ENCODE measurements at places on chromosomes 2 and 18.

- no peak for DNase-seq
Observed at GRCh38 chr2:135815269-135815668, 21.7 kb downstream of the LCT start.

GRCh38 chr18:23765931-23766330 is 76.7 kb downstream of the LAMA3 start:
- DNase-seq = no peak

DNA sequence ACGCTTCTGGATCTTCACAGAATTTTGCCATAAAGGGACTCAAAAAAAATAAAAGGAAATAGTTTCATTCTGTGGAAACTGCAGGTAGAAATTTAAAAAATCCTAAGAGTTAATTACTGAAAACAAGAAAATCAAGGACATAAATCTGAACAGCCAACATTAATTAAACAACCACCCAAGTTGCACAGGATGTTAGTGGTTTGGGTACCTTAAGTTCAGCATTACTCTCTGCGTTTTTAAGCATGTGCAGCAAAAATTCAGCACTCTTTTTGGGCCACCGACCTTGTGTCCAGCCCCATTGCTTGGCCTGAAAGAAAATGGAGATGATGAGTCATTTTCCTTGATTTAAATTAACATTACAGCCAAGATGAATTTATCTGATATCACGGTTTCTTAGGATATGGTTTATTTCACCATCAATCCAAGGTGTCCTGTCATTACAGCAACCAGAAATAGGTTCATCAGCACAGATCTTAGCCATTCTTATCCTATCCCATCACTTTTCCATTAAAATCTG is 3.3 kb upstream of the C18orf32 start:
- no peak for DNase-seq

GRCh38 chr2:233248999-233249398 is 2.5 kb upstream of the ATG16L1 start:
- DNase-seq = no peak

GRCh38 chr2:42762823-42763804 is 821 bp downstream of the OXER1 start:
- DNase-seq = no peak

DNA sequence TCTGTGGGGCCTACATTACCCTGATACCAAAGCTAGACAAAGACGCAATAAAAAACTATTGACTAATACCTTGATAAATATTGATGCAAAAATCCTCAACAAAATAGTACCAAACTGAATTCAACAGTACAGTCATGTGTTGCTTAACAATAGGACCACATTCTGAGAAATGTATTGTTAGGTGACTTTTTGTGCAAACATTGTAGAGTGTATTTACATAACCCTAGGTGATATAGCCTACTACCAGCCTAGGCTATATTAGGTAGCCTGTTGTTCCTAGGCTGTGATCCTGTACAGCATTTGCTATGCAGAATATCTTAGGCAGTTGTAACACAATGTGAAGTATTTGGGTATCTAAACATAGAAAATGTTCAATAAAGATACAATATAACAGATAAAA is 36.7 kb downstream of the CCDC138 start:
- DNase-seq = no peak

GRCh38 chr2:10465910-10466309 is 17.8 kb upstream of the ODC1 start:
- no peak for DNase-seq

GRCh38 chr18:2984703-2985261 is 28.2 kb downstream of the LPIN2 start:
- DNase-seq = no peak

- no peak for DNase-seq
Observed at GRCh38 chr2:219400562-219400961, 12.8 kb upstream of the DNPEP start.

DNA sequence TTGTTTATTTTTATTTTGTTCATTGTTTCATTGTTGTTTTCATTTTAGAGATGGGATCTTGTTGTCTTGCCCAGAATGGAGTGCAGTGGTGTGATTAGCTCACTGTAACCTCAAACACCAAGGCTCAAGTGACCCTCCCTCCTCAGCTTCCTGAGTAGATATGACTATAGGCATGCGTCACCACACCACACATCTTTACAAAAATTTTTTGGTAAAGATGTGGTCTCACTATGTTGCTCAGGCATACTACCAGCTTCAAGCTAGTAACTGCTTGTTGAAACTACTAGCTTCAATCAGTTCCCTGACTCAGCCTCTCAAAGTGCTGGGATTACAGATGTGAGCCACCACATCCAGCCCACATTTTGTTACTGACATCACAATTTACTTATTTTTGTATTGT is 14.8 kb downstream of the FAM237A start:
- DNase-seq = no peak

DNA sequence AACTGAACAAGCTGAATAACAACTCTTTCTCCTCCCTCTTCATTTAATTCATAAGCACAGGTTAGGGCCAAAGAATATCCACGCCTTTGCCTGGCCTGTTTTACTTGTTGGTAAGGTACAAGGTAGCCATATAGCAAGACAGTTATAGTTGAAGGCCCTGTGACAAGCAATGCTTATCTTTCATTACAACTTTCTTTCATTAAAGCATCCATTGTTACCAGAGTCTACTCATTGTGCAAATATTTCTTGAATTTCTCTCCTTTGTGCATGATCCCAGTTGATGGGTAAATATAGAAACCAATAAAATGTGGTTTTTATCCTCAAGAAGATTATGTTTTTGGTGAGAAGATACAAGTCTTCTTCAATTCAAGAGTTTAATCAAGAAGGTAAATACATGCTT is 140.2 kb downstream of the UBE2E3 start:
- DNase-seq = no peak

DNA sequence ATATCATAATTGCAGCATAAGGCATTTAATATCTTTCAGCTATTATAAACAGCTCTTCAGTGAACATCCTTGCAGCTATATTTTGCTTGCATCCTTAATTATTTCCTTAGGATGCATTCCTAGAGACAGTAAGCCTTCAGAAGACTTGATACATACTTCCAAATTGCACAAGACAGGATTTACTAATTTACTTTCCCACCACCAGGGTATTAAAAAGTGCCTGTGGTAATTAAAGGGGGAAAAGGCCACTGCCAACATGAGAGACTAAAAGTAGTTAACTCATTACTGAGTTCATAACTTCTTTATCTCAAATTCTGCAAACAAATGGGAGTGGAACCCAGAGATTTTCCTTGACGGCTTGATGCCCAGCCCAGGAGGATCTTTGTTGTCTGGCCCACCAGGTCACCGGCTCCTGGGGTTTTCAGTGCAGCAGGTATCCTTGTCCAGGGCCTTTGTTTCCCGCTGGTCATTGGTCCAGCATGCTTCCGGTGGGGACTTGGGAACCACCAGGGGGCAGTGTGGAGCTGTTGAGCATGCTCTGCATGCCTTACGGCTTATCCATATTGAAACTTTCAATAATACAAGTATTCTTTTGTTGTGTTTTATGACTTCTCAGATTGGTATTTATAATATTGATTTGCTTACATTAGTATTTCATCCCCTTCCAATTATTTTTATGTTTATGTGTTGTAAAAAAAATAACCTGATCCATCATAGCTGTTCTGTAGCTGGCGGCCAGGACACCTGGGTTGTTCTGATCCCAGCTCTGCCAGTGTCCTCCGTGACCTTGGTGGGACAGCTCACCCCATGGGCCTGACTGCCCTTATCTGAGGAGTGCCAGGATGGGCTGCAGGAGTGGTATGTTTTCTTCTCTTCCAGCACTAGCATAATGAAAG is 61.4 kb downstream of the TGOLN2 start:
- DNase-seq = peak; percentile 43

DNA sequence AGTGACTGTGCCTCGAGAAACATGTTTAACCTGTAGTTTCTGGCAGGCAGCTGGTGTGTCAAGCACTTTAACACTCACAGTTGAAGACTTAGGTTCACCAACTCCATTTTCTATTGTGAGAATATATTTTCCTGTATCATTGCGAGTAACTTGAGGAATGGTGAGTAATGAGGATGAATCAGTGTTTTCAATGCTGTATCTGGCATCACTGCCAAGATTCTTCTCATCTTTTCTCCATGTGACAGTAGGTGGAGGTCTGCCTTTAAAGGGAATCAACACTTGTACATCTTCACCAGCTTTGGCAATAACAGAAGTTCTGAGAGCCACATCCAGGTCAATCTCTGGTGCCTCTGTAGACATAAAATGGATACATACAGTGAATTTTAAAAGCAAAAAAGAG is 72.8 kb downstream of the PLEKHA3 start:
- no peak for DNase-seq

DNA sequence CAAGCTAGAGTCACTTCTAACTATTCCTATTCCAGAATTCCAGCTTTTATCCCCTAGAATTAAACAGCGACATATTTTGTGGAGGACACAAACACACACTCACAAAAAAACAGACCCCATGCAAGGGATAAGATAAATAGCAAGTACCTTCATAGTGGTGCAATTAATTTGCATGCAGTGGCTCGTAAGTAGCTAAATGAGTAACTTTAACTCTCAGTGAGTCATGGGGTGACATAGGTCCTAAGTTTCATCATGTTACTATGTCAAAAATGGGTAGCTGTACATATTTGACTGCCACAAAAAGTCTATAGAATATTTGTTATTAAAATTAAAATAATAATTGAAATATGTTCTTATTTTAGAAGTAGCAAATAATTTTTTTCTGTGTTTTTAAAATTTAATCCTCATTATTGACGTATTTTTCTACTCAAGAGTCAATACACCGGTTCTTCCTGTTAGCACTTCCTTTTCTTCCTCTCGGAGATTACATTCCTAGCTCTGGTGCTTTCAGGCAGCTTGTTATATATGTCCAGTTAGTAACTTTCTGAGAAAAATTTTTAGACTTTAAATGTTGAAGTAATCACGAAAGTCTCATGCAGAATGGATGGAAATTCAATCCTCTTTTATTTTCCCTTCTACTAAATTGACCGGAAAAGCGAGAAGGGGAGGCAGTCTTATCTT is 247.0 kb downstream of the KCNH7 start:
- DNase-seq = no peak

DNA sequence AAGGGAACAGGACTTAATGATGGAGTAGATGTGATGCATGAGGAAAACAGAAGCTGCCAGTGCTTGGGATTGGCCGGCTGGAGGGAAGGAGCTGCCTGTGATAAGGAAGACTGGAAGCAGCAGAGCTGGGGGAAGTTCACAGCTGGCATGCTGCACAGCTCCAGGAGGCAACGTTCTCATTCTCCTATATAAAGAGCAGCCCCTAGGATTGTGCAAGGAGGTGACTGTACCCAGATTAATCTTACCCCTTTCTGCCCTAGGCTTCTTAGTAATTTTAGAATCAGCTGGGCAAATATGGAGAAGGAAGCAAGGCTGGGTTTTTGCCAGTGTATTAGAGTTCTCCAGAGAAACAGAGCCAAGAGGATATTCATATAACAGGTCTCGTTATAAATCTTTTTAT is 155.8 kb downstream of the ALPK2 start:
- DNase-seq = no peak

- DNase-seq = no peak
Observed at GRCh38 chr2:100252811-100253698, 69.2 kb downstream of the LONRF2 start.

DNA sequence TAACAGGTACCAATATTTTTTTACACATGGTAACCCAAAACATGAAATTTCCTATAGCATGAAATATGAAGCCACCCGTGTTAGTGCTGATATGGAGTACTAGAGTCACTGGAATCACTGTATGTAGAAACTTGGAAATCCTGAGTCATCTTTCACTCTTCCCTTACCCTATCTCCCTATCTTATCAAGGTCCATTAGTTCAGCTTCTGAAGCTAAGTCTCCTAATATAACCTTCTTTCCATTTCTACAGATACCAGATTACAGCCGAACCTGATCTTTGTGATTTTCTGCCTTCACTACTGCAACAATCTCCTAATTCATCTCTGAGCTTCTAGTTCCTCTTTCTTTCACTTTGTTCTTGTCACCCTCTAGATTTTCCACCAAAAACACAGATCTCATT is 59.0 kb downstream of the SEPTIN10 start:
- DNase-seq = no peak

DNA sequence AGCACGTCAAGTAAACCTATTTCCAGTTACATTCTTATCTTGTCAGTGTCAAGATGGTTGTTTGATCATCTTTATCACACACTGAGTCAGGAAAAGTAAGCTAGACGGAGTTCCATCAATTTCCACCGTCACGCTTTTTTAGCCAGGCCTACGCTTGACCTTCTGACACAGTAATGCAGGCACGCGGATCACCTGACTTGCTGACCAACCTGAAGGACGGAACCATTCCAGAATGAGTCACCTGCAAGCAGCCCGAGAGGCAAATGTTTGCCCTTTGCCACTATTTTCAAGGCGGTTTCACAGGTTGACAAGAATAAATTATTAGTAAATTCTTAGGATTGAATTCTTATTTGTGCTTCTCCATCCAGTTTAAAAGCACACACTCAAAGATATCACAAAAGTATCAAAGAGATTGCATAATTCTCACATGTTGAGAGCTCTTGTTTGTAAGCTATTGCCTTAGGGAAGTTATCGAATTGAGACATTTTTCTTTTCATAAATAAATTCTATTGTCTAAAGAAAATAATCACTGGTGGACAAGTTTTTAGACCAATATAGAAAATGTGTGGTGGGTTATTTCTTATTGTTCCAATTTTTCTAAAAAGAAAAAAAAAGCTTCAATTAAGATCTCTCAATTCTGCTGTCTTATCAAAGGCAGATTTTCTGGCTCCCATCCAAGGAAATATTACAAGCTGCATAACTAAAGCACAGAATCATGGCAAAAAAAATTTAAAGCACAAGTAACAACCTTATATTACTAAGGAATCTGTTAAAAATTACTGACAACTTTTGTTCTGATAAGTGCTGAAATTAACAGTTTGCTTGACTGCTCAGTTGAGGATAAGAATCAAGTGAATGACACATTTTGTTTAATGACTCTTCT is 31.9 kb downstream of the UXS1 start:
- DNase-seq = no peak

- DNase-seq = no peak
Observed at GRCh38 chr2:144211826-144212225, 308.1 kb downstream of the ZEB2 start.

GRCh38 chr2:107698861-107699260 is 127.8 kb upstream of the RGPD4 start:
- no peak for DNase-seq

DNA sequence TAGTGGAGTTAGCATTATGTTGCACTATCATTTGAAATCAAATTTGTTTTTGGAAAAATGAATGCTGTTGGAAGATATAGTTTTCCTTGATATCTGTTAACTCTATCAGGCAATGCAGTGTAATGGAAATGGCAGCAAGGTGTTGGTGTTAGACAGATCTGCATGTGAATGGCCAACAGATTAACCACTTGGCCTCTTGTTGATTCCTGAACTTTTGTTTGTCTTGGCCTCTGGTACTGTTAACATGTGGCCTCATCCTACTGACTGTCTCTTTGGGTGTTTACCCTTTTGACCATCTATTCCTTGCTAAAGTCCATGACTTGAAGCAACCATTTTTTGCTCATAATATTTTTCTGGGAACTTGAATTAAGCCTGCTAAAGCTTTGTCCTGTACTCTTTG is 110.2 kb upstream of the CDH2 start:
- DNase-seq = no peak

DNA sequence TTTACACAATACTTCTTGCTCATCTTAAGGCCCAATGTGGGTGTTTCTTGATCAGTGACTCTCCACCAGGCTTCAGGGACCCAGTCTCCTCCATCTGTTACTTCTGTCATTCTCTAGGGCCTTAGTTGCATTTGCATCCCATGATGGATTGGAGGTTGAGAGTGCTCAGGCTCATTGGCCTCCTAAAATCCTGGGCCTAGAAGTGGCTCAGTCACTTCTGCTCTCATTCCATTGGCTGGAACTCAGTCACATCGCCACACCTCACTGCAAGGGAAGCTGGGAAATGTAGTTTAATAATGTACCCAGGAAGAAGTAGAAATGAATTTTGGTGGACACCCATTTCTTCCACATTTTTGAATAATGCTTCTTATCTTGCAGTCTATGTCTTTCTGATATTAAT is 223.5 kb downstream of the HRH4 start:
- DNase-seq = no peak
